G401 (cell line): ENCODE measurements at places on chromosomes 1 and 21.

DNA sequence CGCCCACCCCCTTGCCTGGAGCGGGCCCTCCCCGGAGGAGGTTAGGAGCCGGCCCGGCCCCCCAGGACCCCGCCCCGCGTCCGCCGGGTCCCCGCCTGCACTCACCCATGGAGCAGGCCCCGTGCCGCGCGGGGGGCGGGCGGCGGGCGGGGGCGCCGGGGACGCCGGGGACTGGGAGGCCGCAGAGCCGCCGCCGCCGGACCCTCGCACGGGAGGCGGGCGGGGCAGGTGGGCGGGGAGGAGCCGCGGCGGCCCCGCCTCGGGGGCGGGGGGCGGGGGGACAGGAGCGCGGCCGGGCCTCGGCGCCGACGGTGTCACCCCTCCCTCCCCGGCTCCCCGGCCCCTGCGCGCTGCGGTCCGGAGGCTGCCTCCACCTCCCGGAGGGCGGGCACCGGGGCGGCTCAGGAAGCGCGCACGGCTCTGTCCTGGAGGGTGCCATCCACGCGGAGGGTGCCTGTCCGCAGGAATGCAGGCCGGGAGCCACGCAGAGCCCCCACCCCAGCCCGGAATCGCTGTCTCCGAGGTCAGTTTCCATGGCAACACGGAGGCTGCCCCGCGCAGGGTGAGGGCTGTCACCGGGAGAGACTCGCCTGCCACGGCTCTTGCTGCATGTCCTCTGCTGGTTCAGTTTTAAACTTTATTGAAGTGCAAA is 5.9 kb upstream of the PLEKHG5 start:
- peak; percentile 79 for DNase-seq

GRCh38 chr1:171661076-171661650 is 8.7 kb upstream of the MYOC start:
- no peak for DNase-seq

DNA sequence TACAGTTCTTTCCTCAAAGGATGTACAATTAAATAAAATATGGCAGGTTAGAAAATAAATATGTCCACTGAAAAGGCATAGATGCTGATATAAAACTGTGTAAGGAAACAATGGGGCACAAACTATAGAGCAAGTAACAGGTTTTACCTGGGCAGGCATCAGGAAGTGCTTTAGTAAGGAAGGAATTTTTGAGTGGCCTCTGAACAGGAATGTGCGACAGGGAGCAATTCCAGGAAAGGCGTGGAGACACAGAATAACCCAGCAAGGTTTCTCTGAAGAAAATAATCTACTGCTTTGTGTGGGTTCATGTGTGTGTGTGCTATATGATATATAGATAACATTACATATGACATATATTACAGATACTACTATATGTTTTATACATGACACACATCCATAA is 128.4 kb downstream of the RGS21 start:
- DNase-seq: no peak

DNA sequence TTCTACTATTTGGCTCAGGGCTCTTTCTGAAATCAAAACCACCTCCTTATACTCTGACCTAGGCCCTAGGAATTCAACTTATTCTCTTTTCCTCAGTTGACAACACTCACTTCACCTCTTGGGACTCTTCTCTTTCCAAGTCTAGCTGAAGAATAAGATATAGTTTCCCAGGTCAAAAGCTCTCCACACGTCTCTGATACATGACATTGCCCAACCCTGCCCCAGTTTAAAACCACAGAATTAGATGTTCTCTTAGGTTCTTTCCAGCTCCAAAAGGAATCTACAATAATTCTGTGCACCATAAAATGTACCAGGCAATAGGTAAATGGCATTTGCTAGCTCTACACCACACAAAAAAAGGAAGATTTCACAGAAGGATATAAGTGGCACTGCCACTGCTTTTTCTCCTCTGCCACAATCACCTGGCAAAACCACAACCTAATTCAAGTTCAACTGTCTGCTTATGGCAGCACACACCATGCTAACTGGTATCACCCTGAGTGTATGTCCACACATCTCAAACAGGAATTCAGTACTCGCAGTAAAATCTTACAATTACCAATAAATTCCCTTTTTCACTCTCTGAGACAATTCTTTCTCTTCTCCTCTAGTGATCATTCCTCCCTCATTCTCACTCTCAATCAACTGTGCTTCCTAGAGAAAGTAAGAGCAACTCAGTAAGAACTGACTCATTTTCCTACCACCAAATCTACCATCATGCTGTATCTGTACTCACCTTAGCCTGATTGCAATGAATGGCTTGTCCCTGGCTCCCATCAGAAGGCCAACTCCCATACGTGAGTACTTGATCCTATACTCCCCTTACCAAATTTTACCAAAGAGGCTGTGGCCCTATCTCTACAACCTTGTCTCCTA is 27.3 kb downstream of the ZBTB8OS start:
- DNase-seq: no peak

- no peak for DNase-seq
Observed at GRCh38 chr1:24861821-24862727, 68.0 kb downstream of the RUNX3 start.

DNA sequence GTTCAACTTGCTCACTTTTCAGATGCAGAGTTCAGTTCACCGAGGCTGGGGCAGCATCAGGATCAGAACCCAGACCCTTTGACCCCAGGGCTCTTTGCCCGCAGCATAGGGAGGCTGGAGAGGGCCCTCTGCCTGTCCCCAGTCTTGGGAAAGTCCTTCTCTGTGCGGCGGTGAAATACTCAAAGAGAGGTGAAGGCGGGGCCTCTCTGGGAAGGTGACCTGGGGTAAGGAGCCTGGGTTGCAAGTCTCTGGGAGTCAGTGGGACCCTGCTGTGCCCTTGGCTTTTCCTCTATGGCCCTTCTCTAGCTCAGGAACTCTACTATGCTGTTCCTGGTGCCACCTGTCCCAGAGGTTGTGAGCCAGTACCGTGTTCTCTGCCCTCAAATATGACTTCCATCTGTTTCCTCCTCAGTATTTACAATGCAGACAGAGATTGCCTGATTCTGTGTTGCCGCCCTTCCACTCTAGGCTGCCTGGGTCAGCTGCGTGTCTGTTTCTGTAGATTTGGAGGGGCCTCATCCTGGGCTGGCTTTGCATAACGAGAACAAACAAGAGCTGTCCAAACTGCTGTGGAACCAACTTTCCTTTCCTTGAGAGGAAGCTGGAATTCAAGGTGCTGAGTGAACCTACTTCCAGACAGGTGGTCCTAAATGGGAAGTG is 18.7 kb upstream of the ZBTB21 start:
- no peak for DNase-seq

- DNase-seq: peak; percentile 66
Observed at GRCh38 chr1:10179406-10180091, 30.8 kb upstream of the KIF1B start.

DNA sequence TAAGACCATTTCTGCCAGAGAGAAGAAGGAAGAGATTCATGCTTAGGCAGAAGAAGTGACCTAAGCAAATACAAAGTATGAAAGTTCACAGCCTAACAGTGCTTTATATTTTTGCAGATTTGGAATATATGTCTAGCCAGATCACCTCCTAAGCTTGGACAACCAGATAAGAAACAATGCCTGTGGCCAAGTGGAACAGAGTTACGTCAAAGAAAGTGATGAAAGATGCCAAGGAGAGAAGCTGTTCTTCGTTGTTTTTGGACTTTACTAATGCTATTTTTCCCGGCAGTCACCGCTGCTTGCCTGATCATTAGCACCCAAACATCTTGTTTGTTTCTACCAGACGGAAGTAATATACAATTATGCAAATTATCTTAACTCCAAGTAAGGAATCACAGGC is 489.2 kb upstream of the C1orf87 start:
- no peak for DNase-seq

GRCh38 chr1:12088607-12089006 is 25.5 kb downstream of the TNFRSF8 start:
- DNase-seq: no peak

GRCh38 chr1:115461526-115461925 is 123.5 kb upstream of the NGF start:
- no peak for DNase-seq

- DNase-seq: peak; percentile 11
Observed at GRCh38 chr1:10755970-10756521, 40.4 kb downstream of the CASZ1 start.

DNA sequence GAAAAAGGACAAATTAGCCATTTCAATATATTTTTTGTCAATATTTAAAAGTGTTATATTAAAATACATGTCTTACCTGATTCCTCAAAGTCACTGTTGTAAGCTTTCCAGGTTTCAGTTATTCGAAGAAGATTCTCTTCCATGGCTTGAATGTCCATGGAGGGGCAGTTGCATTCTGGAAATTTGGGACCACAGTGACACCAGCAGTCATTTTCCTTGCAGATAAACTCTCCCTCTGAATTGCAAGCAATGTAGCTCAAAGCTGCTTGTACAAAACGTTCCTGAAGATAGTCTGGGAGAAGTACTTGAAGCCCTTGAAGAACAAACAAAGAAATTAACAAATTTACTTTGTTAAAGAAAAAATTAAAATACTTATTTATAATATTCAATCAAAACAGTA is 251.7 kb downstream of the BRINP3 start:
- DNase-seq: no peak

DNA sequence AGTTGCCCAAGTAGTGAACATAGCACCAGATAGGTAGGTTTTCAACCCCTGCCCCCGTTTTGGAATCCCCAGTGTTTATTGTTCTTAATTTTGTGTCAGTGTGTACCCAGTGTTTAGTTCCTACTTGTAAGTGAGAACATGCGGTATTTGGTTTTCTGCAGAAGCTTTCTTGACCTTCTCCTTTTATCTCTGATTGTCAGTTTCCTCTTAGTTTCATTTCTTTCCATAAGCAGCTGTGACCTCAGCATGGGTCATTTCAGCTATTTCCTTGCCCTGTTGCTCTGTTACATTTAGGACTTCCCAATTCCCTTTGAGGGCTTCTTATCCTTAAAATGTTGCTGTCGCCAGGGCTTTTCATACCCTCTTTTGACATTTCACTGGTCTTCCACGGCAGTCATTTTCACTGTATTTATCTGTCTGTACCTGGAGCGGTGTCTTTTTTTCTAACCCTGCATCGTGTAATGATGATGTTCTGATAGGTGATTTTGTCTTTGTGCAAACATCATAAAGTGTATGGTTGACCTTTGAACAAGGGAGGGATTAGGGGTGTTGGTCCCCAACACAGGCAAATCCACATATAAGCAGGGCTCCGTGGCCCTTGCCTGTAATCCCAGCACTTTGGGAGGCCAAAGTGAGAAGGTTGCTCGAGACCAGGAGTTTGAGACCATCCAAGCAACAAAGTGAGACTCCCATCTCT is 15.0 kb downstream of the ITSN1 start:
- DNase-seq: no peak

- DNase-seq: peak; percentile 96
Observed at GRCh38 chr1:44947063-44947773, 39.2 kb downstream of the EIF2B3 start.

- DNase-seq: no peak
Observed at GRCh38 chr21:30953605-30954004, 72.2 kb upstream of the KRTAP11-1 start.

GRCh38 chr1:226403201-226404034 is 4.5 kb downstream of the PARP1 start:
- DNase-seq: peak; percentile 34

- DNase-seq: no peak
Observed at GRCh38 chr1:89855413-89856123, 34.7 kb downstream of the LRRC8D start.

DNA sequence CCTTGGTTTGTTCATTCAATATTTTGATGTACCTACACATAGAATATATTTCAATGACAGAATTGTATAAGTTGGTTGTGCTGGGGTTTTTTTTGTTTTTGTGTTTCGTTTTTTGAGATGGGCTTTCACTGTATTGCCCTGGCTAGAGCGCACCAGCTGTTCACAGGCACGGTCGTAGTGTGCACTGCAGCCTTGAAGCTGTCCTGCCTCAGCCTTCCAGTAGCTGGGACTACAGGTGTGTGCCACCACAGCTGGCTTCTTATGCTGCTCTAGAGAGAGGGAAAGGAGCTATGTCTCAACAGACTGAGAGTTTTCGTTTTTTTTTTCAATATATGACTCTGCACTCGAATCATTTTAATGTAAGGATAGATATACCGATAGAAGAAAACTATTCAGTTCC is 102.6 kb downstream of the NTNG1 start:
- no peak for DNase-seq

GRCh38 chr1:181015251-181015615 is 7.4 kb downstream of the STX6 start:
- DNase-seq: no peak

- DNase-seq: no peak
Observed at GRCh38 chr1:97849345-97850340, 71.2 kb downstream of the DPYD start.

DNA sequence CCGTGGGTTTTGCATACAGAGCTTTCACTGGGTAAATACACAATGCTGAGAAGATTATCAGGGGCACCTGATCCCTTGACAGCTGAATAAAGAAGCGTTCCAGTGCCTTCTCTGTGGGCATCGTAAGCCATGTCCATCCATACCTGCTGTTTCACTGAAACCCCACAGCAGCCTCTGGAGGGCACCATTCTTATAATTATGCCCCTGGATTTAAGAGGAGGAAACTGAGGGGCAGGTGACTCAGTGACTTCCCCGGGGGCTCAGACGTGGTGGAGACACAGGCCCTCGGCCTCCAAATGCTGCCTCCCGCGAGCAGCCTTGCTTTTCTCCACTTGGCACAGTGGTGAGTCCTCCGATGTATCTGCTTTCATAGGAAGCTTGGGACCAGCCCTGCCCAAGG is 56.7 kb downstream of the B3GALT5 start:
- no peak for DNase-seq

- no peak for DNase-seq
Observed at GRCh38 chr21:42646836-42647235, 6.6 kb upstream of the PDE9A start.

DNA sequence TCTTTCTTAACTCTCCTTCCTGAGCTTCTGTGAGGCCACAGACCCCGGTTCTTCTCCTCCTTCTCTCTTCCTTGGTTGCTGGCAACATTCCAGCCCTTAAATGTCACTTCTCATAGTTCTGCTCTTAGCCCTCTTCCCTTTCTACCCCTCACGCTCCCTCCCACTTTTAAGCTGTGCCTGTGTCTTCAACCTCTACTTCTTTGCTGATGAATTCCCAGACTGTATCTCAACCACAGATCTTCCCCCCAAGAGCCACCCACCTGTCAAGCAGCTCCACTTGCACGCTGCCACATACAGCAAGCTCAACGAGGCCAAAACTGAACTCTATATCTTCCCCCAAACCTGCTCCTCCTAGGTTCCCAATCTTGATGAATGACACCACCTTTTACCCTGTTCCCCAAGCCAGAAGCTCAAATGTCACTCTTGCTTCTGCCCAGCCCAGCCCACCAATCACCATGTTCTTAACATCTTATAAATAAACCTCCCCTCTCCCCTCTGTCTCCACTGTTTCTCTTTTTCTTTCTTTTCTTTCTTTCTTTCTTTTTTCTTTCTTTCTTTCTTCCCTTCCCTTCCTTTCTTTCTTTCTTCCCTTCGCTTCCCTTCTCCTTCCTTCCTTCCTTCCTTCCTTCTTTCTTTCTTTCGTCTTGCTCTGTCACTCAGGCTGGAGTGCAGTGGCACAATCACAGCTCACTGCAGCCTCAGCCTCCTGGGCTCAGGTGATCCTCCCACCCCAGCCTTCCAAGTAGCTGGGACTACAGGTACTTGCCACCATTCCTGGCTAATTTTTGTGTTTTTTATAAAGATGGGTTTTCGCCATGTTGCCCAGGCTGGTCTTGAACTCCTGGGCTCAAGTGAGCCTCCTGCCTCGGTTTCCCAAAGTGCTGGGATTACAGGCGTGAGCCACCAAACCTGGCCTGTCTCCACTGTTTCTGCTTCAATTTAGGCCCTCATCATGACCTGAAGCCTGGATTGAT is 19.8 kb upstream of the PTP4A2 start:
- DNase-seq: no peak

- no peak for DNase-seq
Observed at GRCh38 chr21:36990508-36991205, 15.8 kb upstream of the RIPPLY3 start.

- no peak for DNase-seq
Observed at GRCh38 chr1:196577386-196577785, 30.9 kb downstream of the KCNT2 start.
